ENCODE measurements at places on chromosomes 7 and 10.

DNA sequence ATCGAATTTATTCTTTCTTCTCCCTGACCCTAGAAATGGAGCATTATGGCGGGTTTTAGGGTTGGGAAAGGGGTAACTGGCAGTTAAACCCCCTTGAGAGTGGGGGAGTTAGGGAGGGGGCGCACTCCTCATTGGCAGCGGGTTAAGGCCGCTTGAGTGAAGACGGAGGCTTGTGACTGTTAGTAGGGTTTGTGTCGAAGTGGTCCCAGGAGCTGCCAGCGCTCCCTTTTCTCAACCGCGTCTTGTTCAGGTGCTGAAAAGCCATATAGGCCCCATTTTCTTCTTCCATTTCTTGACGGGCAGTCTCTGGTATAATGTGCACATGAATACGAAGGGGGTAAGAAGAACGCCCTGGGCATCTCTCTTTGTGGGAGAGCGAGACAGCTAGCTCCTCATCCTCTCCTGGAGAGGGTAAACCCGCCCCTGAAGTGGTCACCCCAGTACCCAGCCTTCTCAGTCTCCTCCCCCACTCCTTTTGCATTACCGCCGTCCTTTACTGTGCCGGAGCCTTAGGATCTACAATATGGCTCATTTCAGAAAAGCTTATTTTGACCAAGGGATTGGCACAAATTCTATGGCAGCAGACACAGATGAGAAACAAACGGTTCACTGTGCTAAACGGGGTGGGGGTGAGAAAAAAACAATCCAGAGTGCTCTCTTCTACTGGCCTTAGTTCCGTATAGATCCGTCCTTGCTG, 836 bp downstream of the KMT2E start:
- no peak for DNase-seq

GRCh38 chr10:11430421-11431215, 180.8 kb downstream of the USP6NL start:
- DNase-seq, result no peak

- no peak for DNase-seq
Measured at GRCh38 chr10:11249152-11249807, 231.6 kb downstream of the CELF2 start.

- DNase-seq, result no peak
Measured at GRCh38 chr7:139852482-139852845, 23.4 kb downstream of the TBXAS1 start.

DNA sequence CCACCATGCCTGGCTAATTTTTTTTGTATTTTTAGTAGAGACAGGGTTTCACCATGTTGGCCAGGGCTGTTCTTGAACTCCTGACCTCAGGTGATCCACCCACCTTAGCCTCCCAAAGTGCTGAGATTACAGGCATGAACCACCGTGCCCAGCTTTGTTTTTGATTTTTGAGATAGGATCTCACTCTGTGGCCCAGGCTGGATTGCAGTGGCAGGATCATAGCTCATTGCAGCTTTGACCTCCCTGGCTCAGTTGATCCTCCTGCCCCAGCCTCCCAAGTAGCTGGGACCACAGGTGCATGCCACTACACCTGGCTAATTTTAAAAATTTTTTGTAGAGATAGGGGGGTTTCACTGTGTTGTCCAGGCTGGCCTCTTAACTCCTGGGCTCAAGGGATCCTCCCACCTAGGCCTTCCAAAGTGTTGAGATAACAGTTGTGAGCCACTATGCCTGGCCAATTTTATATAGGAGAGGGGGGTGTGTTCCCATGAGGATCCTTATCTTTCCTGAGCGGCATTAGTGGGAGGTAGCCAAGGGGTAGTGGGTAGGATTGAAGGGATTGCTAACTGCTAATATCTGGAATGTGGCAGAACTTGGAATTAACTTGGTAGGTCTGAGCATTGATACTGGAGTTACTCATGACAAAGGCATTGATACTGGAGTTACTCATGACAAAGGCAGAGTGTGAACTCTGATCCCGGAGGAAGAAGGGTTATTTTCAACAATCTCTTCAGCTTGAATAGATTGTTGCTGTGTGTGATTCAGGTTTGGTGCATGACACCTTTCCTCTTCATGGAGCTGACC, 1.0 kb upstream of the NOLC1 start:
- DNase-seq, result no peak

GRCh38 chr7:39892361-39892760, 57.7 kb upstream of the CDK13 start:
- DNase-seq, result no peak

DNA sequence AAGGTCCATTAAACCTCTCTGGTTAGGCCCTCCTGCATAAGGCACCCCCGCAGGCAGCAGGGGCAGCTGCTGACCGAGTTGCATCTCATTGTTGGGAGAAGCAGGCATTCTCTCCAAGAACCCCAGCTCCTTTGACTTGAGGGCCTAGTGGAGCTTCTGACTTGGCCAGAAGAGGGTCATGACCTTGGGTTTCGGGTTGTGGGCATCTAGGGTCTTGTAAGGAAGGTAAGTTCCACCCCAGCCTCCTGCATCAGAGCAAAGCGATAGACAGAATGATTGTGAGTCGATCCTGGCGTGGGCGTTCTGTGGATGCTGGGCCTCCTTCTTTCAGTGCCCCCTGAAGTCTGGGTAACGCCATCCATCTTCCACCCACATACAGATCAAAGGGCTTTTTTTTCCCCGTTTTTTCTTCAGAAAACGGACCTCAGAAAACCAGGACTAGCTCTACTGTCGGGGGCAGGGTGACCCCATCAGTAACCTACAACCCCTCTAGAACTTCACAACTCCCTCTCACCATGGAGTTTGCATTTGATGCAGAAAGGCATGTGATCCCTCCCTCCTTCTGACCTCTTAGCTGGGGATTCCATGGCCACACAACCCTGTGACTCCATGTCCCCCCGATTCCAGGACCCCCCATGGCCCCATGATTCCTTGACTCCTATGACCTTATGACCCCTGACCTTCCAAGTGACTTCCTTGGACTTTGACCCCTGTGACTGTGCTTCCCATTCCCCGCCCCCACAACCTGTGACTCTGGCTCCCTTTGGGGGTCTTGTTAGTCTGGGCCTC, 3.0 kb downstream of the SEMA4G start:
- DNase-seq, result no peak

DNA sequence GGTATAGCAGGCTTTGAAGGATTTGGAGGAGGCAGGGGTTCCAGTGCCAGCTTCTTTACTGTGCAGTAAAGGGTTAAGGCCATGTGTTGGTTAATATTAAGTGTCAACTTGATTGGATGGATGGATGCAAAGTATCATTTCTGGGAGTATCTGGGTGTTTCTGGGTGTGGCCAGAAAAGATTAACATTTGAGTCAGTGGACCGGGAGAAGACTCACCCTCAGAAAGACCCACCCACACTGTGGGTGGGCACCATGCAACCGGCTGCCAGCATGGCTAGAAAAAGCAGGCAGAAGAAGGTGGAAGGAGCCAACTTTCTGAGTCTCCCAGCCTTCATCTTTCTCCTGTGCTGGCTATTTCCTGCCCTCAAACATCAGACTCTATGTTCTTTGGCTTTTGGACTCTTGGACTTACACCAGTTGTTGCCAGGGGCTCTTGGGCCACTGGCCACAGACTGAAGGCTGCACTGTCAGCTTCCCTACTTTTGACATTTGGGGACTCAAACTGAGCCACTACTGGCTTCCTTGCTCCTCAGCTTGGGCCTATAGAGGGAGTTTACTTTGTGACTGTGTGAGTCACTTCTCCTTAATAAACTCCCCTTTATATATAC, 6.8 kb upstream of the TRUB1 start:
- DNase-seq, result no peak

DNA sequence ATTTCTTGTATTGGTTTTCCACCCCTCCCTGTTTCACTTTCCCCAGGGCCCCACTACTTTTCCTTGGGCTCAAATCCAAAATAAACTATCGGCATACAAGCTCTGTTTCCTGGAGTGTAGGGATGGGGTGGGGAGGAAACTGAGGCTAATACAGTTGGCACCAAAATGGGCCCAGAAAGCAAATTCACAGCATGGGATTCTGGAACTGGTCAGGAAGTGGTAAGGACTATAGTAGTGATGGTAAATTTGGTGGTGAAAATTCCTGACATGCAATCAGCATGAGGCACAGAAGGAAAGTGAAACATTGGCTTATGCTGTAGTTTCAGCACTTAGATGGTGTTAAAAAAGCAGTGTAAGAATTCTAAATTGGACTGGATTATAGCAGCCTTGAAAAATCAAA, 8.7 kb upstream of the SAMD9L start:
- no peak for DNase-seq

DNA sequence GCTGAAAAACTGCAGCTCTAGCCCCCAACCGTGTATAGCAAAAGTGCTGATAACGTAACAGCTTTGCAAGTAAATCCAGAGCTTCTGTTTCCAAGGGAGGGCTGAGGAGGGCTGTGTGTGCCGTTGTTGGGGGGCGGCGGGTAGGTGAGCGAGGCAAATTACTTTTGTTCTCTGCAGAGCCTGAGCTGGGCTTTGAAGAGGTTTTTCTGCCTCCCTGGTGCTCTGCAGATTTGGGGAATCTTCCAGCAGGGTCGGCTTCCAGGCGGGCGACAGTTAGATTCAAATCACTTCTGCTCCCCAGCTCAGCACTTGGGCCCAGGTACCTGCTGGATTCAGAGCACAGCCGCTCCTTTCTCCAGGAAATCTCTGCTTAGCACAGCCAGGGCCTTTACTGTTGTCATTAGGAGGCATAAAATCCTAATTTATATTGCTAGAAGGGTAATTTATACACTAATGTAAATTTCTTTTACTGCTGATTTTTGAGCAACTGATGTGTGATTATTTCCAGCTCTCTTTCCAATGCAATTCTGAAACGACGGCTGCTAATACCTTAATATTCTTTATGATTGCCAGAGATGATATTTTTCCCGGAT, 442.4 kb downstream of the TYW1 start:
- DNase-seq, result no peak

GRCh38 chr10:112030431-112030830, 153.1 kb downstream of the GPAM start:
- no peak for DNase-seq

- no peak for DNase-seq
Measured at GRCh38 chr10:82943142-82943541, 1068.1 kb downstream of the NRG3 start.

DNA sequence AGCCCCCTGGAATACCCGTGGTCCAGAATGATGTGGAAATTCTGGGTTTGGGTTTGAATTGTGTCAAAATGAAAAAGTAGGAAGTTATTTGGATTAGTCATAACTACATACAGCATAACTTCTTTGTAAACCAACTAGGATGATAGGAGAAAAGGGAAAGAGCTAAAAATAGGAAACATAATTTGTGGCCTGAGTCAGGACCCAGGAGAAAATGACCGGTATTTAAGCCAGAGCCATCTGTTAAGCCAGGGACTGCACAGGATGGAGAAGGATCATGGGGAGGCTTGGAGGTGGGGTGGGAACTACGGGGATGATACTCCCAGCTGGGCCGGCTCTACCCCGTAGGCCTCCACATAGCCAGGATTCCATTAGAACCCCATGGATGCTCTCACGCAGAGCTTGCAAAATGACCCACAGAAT, 98.6 kb downstream of the MYOF start:
- DNase-seq, result peak; percentile 24

- no peak for DNase-seq
Measured at GRCh38 chr7:12716134-12716681, 28.8 kb downstream of the ARL4A start.

- no peak for DNase-seq
Measured at GRCh38 chr7:84484502-84485079, 290.0 kb upstream of the SEMA3A start.

DNA sequence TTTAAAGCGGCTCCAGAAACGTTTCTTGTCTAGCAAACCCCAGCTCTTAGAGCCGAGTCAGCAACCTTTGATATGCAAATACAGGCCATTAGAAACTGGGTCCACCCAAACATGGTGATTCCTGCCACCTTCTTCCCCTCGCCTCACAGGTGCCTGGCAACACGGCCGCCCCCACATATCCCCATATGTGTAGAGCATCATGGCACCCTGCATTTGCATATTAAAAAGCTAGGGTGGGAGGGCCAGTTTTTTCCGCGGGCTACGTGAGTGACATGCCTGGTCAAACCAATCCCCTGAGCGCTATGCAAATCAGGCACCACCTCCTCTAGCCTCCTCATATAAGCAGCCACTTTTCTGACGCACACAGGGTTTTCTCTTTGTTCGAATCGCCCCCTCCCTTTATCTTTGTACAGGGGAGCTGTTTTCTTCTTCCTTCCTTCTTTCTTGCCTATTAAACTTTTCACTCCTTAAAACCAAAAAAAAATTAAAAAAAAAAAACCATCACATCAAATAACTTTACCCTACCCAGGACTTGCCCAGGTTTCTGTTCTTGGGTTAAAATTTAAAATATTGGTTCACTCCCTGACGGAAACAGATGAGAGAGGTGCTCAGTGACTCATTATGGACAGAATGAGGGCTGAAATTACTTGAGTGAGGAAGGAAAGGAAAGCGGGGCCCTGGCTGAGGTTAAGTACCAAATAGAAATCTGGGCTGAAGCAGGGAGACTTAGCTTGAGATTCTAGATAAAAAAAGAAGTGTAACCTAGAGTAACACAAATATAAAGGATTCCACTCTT, 59.8 kb downstream of the COA1 start:
- DNase-seq, result no peak

GRCh38 chr10:132061465-132061864, 4.3 kb upstream of the JAKMIP3 start:
- no peak for DNase-seq

DNA sequence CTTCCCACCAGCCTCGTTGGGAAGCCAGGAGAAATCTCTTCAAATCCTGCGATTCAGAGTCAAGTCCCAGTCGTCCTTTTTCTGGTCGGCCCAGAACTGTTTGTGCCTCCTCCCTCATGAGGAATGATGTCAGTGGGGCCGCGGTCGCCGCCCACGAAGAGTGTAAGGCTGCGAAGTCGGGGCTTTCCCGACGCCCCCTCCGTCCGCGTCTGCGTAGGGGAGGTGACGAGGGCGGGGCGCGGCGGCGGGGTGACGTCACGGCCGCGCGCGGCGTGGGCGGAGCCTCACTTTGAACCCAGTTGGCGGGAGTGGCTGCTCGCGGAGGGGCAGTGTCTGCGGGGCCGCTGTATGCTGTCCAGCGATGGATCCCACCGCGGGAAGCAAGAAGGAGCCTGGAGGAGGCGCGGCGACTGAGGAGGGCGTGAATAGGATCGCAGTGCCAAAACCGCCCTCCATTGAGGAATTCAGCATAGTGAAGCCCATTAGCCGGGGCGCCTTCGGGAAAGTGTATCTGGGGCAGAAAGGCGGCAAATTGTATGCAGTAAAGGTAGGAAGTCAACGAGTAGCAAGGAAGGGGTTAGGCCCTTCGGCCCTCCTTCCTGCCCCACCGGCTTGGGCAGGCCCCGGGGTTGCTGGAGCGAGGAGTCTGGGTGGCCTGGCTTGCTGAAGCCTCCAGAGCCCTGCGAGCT, at the start of gene MASTL:
Gene MASTL, plus strand, starts transcription at position 287 of the 689 bp plus-strand sequence. Its CDS starts 75 bp downstream, at position 362.
- peak; percentile 92 for DNase-seq

Measured in COLO829 (cell line).